SK-N-SH treated with all-trans-retinoic acid at 6 μM for 48 hours (cell line): ENCODE measurements at places on chromosomes 2 and 18.

DNA sequence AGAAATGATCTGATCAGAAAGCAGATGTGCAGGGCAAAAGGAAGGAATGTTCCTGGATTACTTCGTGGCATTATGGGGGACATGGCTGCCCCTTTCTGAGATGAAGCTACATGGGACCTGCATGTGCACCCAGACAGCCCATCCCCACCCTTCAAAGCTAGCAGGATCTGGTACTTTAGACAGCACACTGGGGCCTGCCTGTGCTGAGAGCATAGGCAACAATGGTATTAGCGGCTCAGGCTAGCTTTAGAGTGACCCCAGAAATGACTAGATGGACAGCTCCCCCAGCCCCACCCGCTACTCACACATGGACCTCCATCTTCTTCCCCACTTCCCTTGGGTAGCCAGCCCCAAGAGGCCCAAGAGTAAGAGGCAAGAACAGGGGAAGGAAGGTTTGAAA lies 61.5 kb upstream of the NFE2L2 start:
- peak; percentile 41; the same call in 2 of the 3 replicates for ATAC-seq

DNA sequence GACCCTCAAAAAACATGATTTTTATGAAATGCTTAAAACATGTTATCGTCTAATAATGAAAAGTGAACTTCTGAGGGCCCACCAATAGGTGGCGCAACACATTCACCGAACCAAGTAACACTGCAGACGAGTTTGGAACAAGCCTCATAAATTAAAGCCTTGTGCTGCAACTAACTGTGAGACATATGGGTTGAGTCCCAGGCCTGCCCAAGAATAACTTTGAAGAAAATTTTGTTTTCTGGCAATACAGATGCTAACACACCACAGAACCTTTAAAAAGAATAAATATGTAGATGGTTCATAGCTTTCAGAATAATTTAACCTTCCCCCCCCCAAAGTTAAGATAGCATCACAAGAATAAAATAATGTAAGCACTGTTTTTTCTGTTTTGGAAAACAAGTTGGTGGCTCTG lies 285.9 kb downstream of the RNF144A start:
- ATAC-seq: peak; percentile 97

- ATAC-seq: no peak
Measured at GRCh38 chr18:63070767-63071502, 248.6 kb downstream of the BCL2 start.

DNA sequence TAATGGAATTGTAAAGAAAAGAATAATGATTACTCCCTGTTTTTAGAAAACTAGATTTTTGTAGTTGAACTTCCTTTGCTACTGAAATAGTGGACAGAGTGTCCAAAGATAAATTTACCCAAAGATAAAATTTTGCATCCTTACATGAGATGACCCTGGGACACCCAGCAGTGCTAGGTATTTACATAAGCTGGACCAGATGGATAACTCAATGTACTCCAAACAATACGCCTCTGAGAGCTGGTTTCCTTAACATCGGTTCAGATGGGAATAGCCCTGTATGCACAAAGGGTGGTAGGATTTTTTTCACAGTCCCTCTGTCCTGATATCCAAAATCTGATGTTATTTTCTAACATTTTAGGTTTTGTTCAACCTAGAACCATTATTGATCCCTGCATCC lies 432.1 kb upstream of the ID2 start:
- no peak for ATAC-seq

GRCh38 chr2:29763371-29763770 lies 158.0 kb downstream of the ALK start:
- ATAC-seq: no peak

GRCh38 chr2:182698671-182699070 lies 17.4 kb upstream of the DNAJC10 start:
- no peak for ATAC-seq

GRCh38 chr2:112996635-112997034 lies 8.6 kb upstream of the IL36A start:
- ATAC-seq: no peak

DNA sequence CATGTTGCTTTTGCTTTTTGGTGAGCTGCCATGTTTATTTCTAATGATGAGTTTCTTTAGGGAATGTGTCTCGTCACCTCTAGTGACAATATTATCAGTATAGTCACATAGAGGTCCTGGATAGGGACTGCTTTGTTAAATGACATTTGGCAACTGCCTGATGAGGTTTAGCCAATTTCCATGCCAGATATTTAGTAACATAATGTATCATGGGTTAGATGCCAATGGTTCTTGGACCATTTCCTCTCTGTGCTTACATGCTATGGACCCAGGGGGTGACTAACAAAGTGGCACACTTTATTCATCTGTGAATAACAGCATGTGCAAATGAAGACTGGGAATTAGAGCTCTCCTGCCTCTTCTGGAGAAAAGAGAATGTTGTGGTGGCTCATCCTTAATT lies 56.2 kb upstream of the RAB27B start:
- ATAC-seq: no peak

GRCh38 chr2:46787364-46787763 lies 128.2 kb downstream of the MCFD2 start:
- ATAC-seq: no peak

- ATAC-seq: no peak; the same call in 2 of the 3 replicates
Measured at GRCh38 chr2:127909019-127909418, 23.3 kb upstream of the AMMECR1L start.
